ENCODE measurements at places on chromosomes 3 and 15. TPM values are rescaled to one million over a fixed set of nuclear protein-coding genes. Genes with fewer than 3 reads are reported as not detected.

- no peak for DNase-seq
Measured at GRCh38 chr3:39082666-39083313, 24.6 kb downstream of the GORASP1 start.

DNA sequence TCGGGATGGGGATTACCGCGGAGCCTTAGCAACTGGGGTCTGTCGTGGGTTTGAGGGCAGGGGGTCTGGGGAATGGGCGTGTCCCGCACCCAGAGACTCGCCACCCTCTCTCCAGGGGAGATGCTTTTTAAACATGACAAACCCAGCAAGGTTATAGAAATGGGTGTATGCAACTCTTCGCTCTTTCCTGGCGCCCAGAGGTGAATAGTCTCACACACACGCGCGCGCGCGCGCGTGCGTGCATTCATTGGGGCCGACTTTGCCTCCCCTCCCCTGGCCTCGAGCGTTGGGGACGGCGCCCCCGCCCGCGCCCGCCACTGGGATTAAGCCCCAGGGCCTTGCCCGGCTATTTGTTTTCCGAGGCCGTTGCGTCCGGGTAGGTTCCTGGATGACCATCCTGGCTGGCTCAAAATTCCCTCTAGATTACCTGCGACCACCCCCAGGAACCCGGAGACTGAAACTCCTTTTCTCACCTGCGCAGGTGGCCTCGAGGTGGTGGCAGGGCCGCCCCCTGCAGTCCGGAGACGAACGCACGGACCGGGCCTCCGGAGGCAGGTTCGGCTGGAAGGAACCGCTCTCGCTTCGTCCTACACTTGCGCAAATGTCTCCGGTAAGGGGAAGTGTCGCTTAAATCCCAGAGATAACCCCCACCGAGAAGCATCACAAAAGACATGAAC, 777 bp downstream of the GPR160 start:
- no peak for DNase-seq

Gene SLC12A1
- not detected for polyA plus RNA-seq

DNA sequence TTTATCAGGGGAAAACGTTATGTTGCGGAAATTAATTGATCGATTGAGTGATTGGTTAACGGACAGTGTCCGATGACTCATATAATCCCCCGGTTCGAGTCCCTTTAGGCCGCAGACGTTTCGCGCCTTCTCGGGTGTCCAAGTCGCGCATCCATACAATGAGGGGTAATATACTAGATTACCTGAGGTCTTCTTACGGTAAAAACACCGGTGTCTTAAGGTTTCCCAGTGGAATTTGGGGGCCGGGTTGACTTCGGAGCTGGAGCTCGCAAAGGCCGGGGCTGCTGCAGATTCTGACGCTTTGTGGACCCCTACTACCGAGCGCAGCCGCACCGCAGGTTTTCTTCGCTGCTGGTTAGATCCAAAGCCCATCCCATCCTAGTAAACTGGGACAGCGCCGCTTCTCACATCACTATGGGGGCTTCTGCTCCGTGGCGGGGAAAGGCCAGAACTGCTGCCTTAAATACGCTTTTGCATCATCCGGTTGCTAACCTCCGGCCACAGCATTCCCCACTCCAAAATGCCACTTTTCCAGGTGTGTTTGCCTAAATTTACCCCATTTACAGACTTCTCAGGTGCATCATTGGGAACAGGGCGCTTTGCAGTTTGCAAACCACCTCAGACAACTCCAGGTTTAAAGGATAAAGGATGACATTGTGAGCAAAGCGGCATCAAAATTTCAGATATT, 858 bp upstream of the SACM1L start:
- peak; percentile 29 for DNase-seq

Gene KCNMB2
- not detected for polyA plus RNA-seq

DNA sequence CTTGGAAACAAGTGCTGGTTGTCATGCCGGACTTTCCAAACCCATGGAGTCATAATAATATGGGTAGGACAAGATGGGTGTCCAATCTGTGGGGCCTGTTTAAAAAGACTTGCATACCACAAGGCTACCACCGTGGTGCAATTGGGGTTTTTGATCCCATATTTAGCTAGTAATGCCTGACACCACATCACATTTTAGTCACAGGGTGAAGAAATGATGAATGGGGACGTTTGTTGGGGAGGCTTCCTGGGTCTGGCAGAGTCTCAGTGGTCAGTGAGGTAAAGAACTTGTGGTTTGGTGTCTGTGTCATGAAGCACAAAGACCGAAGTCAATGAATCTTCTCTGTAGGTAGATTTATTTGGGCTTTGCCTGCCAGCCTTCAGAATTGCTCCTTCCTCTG, 31.0 kb downstream of the P3H2 start:
- no peak for DNase-seq

- DNase-seq, result no peak
Measured at GRCh38 chr3:167491621-167492020, 17.8 kb upstream of the SERPINI2 start.

DNA sequence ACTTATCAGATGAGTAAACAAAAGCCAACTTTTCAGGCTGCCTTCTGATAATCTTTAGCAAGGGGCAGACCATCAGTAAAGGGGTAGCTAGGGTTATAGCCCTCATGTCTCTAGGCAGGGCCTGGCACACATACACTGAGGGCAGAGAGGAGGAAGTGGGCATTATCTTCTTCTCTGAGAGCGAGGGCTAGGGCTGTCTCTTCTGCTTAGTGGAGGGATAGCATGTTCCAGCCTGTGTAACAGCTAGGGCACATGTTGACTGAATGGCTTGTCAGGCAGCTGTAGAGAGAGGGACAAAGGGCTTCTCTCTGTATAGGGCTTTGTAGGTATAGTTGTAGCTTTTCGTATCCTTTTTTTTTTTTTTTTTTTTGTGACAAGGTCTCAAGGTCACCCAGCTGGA, 17.8 kb downstream of the CRTC3 start:
- no peak for DNase-seq
